Activated naive CD8-positive, alpha-beta T cell treated with anti-CD3 and anti-CD28 coated beads, Interleukin-2, amount 50 U/mL, for 16 hours (primary cell): ENCODE measurements at places on chromosomes 3 and 15.

DNA sequence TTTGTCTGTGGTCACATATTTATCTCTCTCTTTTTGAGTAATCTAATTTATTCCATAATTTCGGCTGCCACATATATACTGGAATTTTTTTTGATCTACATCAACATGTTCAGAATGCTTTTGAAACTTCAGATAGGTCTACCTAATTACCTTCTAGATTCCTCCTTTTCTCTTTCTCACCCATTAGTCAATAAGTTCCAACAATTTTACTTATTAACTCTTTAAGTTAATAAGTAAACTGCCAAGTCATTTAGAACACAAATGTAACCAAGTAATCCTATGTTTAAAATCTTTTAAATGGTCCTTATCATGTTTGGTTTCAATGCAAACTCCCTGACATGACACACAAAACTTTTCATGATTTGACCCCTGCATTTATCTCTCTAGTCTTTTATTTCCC, 410.5 kb downstream of the UNC13C start:
- no peak for DNase-seq

GRCh38 chr3:59884409-59884808, 834.6 kb upstream of the CFAP20DC start:
- DNase-seq = no peak

- no peak for DNase-seq
These were observed 22.8 kb upstream of the PPARG start for GRCh38 chr3:12266038-12266437.

DNA sequence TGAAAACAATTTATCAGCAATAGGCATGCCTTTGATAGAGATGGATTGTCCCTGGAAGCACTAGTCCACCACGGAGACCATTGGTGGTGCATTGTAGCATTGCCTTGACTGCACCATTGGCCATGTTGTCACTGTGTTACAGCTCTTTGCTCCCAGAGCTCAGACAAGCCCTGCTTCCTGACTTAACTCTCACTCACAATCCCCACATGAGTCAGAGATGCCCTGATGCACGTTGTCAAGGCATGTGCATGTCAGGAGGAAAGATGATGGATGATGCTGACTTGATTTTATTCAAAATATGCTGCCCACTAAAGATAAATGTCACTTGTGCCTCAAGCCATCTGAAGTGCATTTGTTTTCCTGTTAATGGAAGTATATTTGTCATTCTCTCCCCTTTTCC, 266.1 kb downstream of the ARRDC4 start:
- no peak for DNase-seq

- peak; percentile 2 for DNase-seq
These were observed 17.3 kb downstream of the KPNA1 start for GRCh38 chr3:122497425-122497824.

GRCh38 chr3:114454551-114455251, 160.9 kb downstream of the TIGIT start:
- DNase-seq = no peak
